Stimulated activated CD8-positive, alpha-beta memory T cell treated with anti-CD3 and anti-CD28 coated beads, Interleukin-12 subunit alpha, Interleukin-12 subunit beta, amount 100 ng/mL, for 1 hour (primary cell): ENCODE measurements at places on chromosomes 1 and 21.

- DNase-seq, result no peak
Measured at GRCh38 chr1:17122521-17123164, 3.4 kb upstream of the PADI2 start.

DNA sequence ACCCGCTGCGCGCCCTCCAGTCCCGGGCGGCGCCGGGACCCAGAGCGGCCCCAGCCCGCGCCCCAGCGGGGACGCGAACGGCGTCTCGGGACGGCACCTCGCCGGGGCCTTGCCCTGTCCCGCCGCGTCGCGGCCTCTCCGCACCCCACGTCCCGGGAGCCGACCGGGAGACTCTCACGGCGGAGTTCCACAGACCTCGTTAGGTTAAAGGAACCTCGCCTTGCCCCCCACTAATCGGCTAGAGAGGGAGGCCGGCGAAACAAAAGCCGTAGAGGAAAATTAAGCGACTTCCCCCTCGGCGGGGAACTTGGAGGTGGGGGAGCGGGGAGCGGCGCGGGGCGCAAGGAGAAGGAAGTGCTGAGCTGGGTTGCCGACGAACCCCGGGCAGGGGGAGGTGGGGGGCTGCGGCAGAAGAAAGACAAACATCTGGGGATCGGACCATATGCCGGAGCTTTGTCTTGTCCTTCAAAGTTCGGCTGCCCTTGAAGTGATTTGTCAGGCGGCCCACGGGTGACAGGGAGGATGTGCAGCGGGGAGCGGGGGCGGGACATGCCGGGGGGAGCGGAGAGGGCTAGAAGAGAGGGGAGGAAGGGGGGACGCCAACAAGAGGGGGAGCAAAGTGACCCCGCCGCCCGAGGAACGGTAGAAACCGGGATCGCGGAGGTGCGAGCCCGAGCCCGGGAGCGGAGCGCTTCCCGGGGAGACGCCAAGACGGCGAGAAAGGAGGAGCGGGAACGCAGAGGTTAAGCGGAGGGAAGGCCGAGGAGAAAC, 120.0 kb upstream of the RRP15 start:
- no peak for DNase-seq

- DNase-seq, result no peak
Measured at GRCh38 chr1:181060066-181060465, 26.3 kb downstream of the MR1 start.

- no peak for DNase-seq
Measured at GRCh38 chr1:205003358-205004131, 39.5 kb upstream of the CNTN2 start.
